ENCODE measurements at places on chromosomes 12 and 14. TPM values are rescaled to one million over a fixed set of nuclear protein-coding genes. Genes with fewer than 3 reads are reported as not detected.

DNA sequence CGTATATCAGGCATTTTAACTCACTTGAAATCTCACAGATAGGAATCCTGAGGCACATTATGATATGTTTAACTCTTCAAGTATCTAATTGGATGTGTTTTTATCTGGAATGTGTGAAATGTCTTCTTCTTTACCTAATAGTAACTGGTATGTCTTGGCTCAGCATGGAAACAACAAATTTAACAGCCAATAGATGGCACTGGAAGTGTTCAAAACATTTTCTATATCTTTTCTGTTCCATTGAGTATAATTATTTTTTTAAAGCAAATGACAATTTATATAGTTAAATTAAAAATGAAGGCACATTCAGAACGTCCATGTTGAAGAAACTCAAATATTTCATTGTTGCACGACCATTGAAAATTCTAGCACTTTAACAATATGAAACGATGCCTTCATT is 164.6 kb upstream of the SLC16A7 start:
- no peak for DNase-seq

DNA sequence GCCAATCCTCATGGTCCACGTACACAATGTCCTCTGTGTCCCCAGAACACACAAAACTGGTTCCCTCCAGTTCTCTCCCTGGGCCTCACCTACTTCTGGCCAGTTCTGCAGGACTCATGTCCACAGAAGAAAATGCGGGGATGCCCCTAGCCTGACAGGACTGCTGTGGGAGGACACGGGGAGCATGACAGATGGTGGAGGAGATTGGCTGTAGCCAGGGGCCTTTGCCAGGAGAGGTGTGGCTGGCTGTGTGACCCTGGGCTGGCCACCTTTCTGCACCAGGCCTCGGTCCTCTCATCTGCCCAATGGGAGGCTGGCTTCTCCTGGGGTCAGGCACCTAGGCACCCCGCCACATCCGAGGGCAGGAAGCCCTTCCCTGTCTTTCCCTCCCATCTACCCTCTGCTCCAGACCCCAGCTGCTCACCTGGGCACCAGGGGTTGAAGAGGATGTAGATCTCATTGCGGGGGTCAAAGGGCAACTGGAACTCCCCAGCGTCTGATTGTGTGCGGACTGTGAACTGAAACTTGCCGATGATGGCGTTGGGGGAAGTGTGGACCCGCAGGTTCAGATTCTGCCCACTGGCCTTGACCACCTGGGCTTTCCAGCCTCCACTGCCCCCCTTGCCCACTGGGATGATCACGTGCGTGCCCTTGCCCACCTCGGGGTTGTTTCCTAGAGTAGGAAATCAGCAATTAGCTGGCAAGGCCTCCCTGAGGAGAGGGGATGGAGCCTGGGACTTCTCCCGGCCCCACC is 2.8 kb downstream of the TGM1 start:
- DNase-seq = no peak

TAS2R8 gene
- polyA plus RNA-seq = not detected

FAM181A gene
- polyA plus RNA-seq = not detected

GRCh38 chr12:44738051-44738450 is 138.1 kb downstream of the NELL2 start:
- DNase-seq = no peak

OTX2 gene
- not detected for polyA plus RNA-seq

CCDC38 gene
- 0.48 TPM for polyA plus RNA-seq

KRT85 gene
- polyA plus RNA-seq = not detected

GRCh38 chr14:74871819-74872218 is 4.1 kb downstream of the PROX2 start:
- no peak for DNase-seq

Measured in right renal pelvis (tissue), 4 donors.